ENCODE measurements at places on chromosomes 5 and 9. TPM values are rescaled to one million over a fixed set of nuclear protein-coding genes. Genes with fewer than 3 reads are reported as not detected.

DNA sequence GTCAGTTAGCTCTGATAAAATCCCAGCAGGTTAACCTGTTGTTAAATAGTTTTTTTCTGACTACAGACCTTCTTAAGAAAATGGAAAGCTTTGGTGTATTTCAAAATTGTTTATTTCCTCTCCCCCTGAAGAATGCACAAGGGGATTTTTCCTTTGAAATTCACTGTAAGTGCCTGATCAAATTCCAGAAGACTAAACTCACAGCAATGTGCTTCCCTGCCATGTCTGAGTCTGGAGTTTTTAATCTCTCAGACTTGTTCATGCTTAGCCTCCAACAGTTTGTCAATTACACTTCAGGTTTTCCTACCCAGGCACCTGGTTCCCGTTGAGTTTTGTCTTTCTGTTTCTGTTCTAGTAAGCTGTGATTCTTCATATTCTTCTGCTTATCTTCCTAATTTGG, 961.6 kb upstream of the CDH18 start:
- no peaks in the 10 kb centered on the region for H3K4me1 ChIP-seq

INSL4 gene
- total RNA-seq: not detected

DNA sequence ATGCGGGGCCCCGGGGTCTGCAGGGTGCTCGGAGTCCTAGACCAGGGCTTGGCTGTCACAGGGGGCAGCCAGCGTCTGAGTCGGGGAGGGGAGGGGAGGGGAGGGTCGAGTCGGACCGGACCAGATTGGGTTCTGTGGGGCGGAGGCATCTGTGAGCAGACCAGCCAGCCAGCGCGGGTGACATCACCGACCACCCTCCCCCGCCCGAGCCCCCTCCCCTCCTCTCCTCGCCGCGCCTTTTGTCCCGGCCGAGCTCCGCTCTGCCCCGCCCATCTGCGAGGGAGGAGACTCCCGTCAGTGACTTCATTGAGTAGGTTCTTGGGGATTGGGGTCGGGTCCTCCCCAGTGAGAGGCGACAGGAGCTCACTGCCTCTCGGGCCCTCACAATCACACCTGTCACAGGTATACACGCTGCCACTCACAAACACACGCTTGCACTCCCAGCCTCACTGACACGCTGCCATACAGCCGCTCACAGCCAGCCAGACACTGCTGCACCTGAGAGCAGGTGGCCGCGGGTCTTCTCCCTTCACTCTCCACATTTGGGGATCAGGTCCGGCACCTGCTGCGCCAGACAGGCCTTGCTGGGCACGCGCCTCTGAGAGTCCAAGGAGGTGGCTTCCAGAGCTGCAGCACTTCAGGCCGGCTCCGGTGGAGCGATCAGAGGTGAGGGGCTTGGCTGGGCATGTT, 546 bp downstream of the DNAJB5 start:
- H3K4me1 ChIP-seq: peaks cover 88% of the 10 kb centered on the region
- DNase-seq: peak; percentile 45
- peaks cover 1% of the 10 kb centered on the region for H3K36me3 ChIP-seq

FREM1 gene
- total RNA-seq: not detected

PSD2 gene
- total RNA-seq: not detected

DNA sequence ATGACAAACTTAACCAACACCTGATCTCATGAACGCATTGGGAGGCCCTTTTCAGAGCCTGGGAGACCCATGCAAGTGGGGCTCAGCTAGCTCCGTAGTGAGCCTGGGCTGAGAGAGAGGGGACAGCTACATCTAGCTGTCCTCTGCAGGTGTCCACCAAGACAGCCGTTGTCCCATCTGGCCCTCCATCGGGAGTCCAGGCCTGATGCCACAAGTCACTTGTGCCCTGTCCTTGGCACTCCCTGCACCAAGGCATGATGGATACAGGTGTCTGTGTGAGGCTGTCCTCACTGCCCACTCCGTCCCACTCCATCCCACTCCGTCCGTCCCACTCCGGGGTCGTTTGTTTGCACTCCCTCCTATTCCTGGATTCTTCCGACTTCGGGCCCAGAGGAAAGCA, 2.5 kb upstream of the EDF1 start:
- H3K36me3 ChIP-seq: peaks cover 6% of the 10 kb centered on the region
- H3K27me3 ChIP-seq: no peaks in the 10 kb centered on the region
- no peak for DNase-seq
- H3K4me1 ChIP-seq: peaks cover 16% of the 10 kb centered on the region

F2R gene
- 4.5 TPM for total RNA-seq

FRMD3 gene
- 0.46 TPM for total RNA-seq

GRCh38 chr5:16265141-16265540, 85.5 kb upstream of the MARCHF11 start:
- H3K4me3 ChIP-seq: no peak overlapping the region
- H3K27ac ChIP-seq: no peak overlapping the region
- H3K4me1 ChIP-seq: no peaks in the 10 kb centered on the region
- no peak for DNase-seq

DOCK2 gene
- total RNA-seq: 245 TPM

DNA sequence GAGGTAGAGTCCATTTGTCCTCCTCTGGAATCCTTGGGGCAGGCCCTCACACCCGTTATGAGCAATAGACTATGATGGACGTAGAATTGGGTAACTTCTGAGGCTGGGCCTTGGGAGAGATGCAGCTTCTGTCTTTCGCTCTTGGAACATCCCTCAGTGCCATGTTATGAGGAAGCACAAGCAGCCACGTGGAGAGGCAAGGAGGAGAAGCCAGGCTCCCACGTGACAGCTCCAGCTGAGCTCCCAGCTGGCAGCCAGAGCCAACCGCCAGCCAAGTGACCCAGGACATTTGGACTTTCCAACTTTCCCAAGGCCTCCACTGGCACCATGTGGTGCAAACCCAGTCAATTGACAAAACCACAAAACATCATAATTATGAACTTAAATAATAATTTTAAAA, 43.0 kb upstream of the BOD1 start:
- no peaks in the 10 kb centered on the region for H3K27me3 ChIP-seq
- no peak overlapping the region for H3K4me3 ChIP-seq
- H3K36me3 ChIP-seq: no peaks in the 10 kb centered on the region
- DNase-seq: no peak
- no peak overlapping the region for H3K27ac ChIP-seq

- no peaks in the 10 kb centered on the region for H3K36me3 ChIP-seq
- no peaks in the 10 kb centered on the region for H3K4me1 ChIP-seq
- no peak overlapping the region for H3K27ac ChIP-seq
- no peak for DNase-seq
- H3K4me3 ChIP-seq: no peak overlapping the region
These were observed 31.9 kb upstream of the ZNF354A start for GRCh38 chr5:178762391-178762790.

GRCh38 chr5:23257656-23258055, 249.8 kb upstream of the PRDM9 start:
- no peaks in the 10 kb centered on the region for H3K27me3 ChIP-seq
- H3K36me3 ChIP-seq: no peaks in the 10 kb centered on the region
- H3K27ac ChIP-seq: no peak overlapping the region

HMCN2 gene
- total RNA-seq: 0.12 TPM

- no peaks in the 10 kb centered on the region for H3K27me3 ChIP-seq
- no peaks in the 10 kb centered on the region for H3K4me1 ChIP-seq
- no peak overlapping the region for H3K27ac ChIP-seq
- no peak overlapping the region for H3K4me3 ChIP-seq
These were observed 157.0 kb upstream of the TRPC7 start for GRCh38 chr5:136522217-136522956.

GRCh38 chr9:89352451-89352850, 34.2 kb downstream of the SECISBP2 start:
- no peak overlapping the region for H3K4me3 ChIP-seq
- peak overlapping the region; percentile 96 for H3K27ac ChIP-seq
- H3K27me3 ChIP-seq: no peaks in the 10 kb centered on the region
- H3K36me3 ChIP-seq: peaks cover 8% of the 10 kb centered on the region
- peaks cover 32% of the 10 kb centered on the region for H3K4me1 ChIP-seq
- DNase-seq: no peak

- DNase-seq: no peak
- peak overlapping the region; percentile 52 for H3K4me3 ChIP-seq
- H3K27me3 ChIP-seq: peaks cover 16% of the 10 kb centered on the region
- H3K36me3 ChIP-seq: no peaks in the 10 kb centered on the region
- H3K27ac ChIP-seq: peak overlapping the region; percentile 57
These were observed 89.0 kb downstream of the PIK3R1 start for GRCh38 chr5:68304421-68305052.

DNA sequence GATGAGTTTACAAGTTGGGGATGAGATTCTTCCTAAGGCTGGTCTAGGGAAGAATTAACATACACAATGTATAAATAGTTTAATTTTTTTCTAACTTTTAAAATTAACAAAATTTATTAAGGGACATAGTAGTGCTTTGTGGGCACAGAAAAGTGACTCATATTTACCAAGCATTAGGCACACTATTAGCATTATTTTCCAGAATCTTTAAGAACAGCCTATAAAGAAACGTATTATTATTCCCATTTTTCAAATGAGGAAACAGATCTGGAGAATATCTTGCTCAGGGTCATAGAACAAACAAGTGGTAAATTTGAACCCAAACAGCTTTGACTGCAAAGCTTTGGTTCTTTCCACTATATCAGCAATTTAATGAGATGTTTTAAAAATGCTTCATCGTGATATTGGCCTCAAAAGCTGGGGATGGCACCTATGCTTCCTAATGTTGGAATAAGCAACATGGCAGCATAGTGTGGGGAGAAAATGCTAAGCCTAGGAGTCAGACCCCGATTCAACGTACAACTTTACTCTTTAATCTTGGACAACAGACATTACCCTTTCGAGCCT, 55.9 kb downstream of the ABCA1 start:
- H3K36me3 ChIP-seq: no peaks in the 10 kb centered on the region
- no peak overlapping the region for H3K27ac ChIP-seq
- DNase-seq: no peak

DNA sequence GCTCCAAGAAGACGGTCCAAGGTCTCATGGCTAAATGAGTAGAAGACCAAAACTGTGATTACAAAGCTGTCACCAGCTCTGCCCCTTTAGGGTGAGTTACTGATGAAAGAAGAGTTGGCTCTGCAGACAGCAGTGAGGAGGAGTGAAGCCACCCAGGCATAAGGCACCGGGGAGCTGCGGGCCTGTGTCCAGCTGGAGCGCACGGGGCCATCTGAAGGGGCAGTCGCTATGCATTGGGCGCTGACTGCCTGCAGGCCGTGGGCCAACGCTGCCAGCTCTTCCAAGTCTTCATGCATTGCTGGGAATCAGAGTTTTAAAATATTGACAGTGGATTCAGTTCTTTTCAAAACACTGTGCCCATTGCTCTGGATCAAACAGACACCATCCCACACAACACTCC, 70.3 kb downstream of the DAPK1 start:
- DNase-seq: no peak
- H3K27ac ChIP-seq: no peak overlapping the region
- no peaks in the 10 kb centered on the region for H3K4me1 ChIP-seq
- H3K36me3 ChIP-seq: no peaks in the 10 kb centered on the region

CACNA1B gene
- total RNA-seq: 0.07 TPM

- H3K36me3 ChIP-seq: peaks cover 10% of the 10 kb centered on the region
- no peak overlapping the region for H3K27ac ChIP-seq
- peaks cover 48% of the 10 kb centered on the region for H3K4me1 ChIP-seq
- no peak overlapping the region for H3K4me3 ChIP-seq
These were observed 24.2 kb downstream of the CCDC69 start for GRCh38 chr5:151199581-151200185.

DNA sequence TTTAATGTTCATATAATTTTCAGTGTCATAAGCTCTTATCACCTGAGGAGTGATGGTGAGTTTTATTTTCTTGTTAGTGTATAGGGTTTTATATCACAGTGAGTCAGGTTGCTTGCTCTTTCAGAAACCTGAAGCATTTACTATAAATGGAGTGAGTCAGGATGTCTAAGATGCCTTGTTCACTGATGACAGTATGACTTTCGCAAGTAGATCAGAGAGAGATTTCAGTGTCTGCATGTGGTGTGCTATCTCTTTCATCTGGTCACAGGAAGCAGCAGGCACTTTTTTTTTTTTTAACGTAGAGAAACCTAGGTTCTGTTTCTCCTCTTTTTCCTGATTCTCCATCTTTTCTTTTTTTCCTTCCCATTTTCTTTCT, 237.1 kb downstream of the DMRTA1 start:
- peak overlapping the region; percentile 67 for H3K4me3 ChIP-seq
- H3K27ac ChIP-seq: peak overlapping the region; percentile 90
- no peak for DNase-seq
- peaks cover 16% of the 10 kb centered on the region for H3K4me1 ChIP-seq
- no peaks in the 10 kb centered on the region for H3K27me3 ChIP-seq

GRCh38 chr5:105945203-105945972, 1725.3 kb downstream of the EFNA5 start:
- peaks cover 2% of the 10 kb centered on the region for H3K36me3 ChIP-seq
- H3K27me3 ChIP-seq: no peaks in the 10 kb centered on the region
- no peak for DNase-seq
- H3K4me3 ChIP-seq: no peak overlapping the region
- H3K4me1 ChIP-seq: no peaks in the 10 kb centered on the region
- no peak overlapping the region for H3K27ac ChIP-seq

DNA sequence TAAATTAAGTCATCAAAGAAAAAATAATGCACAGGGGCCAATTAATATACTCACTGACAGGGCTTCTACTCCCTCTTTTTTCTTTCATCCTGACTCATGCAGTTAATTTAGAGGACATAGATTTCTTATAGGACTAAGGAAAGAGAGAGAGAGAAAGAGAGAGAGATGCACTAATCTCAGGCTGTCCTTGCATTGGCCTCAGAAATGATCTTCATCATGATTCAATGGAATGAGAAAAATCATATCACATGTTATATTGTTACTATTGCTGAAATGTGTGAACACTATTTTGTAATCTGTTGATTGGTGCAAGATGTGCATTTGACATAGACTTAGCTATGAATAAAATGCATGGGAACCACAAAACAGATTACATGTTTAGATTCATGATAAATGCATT, 608.3 kb upstream of the NUDT12 start:
- H3K4me1 ChIP-seq: no peaks in the 10 kb centered on the region
- no peak overlapping the region for H3K27ac ChIP-seq
- H3K27me3 ChIP-seq: no peaks in the 10 kb centered on the region

FYB1 gene
- 127 TPM for total RNA-seq

DNA sequence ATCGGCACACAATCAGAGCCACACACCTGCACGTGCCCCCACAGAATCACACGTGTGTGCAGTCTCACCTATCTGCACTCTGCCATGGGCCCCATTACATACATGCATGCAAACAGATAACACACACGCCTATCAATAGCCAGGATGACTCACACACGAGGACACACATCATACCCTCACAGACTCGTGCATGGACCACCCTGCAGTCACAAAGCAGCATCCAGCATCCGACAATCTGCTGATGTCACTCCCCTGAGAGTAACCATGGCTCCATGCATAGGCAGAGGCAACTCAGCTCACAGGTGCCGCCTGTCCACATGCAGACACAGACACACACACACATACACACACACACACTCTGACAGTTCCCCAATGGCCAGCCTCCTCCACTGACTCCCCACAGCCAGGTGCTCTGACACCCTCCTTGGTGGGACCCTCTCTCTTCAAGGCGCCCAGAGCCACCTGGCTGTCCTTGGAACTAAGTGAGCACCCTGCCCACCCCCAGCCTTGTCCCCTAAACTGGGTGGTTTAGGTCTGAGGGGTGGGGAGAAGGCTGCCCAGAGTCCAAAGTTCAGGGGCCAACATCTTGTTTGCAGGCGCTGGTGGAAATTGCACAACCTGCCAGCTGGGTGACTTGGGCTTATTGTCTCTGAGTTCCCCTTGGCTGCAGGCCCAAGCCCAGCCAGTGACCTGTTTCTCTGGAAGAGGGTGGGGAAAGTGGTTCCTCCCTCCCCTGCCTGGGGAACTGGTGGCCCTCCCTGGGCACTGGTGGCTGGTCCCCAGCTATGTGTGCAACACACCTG, 34.6 kb upstream of the NEK6 start:
- peaks cover 12% of the 10 kb centered on the region for H3K4me1 ChIP-seq
- H3K4me3 ChIP-seq: no peak overlapping the region
- no peak for DNase-seq
- peaks cover 23% of the 10 kb centered on the region for H3K27me3 ChIP-seq
- no peaks in the 10 kb centered on the region for H3K36me3 ChIP-seq
- no peak overlapping the region for H3K27ac ChIP-seq
